ENCODE measurements at places on chromosomes 4 and X.

DNA sequence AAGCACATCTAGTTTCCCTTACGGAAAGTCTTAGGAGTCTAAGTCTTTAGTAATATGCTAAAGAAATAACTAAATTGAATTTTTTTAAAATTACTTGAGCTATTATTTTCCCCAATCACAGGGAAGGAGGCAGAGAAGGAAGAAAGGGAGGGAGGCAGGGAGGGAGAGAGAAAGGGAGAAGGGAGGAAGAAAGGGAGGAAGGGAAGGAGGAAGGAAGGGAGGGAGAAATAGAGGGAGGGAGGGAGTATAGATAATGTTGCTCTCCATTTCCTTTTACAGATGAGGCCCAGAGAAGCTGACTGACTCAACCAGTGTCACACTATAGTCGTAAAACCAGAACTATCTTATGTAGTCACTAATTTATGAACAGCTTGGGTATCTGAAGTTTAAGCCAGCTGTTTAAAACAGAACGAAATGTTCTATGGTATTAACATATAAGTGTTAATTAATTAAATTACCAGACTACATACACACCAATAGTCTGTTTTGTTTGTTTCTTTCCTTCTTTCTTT, 14.6 kb downstream of the SH3RF1 start:
- DNase-seq = no peak

GRCh38 chr4:36427696-36428095, 146.3 kb downstream of the DTHD1 start:
- no peak for DNase-seq

GRCh38 chr4:169098054-169098497, 88.0 kb upstream of the CBR4 start:
- DNase-seq = no peak

GRCh38 chrX:13009844-13010243, 34.6 kb downstream of the FAM9C start:
- no peak for DNase-seq

DNA sequence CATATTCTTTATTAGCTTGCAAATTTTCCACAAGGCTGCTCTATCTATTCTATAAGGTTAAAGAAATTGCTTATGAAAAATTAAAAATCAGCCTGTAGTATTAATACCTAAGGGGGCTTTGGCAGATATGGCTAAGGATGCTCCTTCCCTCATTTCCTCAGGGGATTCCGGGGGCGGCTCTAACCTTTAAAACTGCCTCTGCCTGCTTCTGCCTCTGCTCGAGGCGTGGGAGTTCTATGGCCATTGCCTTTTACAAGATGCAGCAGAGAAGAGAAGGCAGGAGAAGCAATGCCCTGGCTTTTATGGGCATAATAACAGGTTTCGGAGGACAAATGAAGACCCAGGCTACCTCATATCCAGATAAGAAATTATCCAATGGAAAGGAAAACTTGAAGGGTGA, 8.6 kb upstream of the CDKN2AIP start:
- DNase-seq = no peak
